ENCODE measurements at places on chromosomes 11 and 22.

- no peak for DNase-seq
Observed at GRCh38 chr22:44599084-44599483, 101.1 kb upstream of the RTL6 start.

GRCh38 chr11:126502159-126502558, 146.7 kb downstream of the ST3GAL4 start:
- no peak for DNase-seq

DNA sequence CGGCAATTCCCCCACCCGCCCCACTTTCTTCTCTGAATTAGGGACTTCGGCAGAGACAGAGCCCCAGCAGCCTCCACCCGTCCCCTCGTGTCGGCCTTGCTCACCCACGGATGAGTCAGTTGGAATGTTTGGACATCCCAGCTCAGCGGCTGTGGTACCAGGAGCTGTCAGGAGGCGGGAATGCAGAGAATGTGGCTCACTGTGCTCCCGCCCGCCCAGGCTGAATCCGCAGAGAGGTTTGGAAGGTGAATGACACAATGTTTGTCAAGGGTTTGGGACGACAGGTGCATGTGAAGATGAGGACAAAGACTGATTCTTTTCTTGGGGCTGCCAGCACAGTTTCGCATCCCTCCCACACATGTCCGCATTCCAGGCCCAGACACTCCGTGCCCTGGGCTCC, 39.6 kb downstream of the LIF start:
- no peak for DNase-seq

GRCh38 chr11:41955066-41955465, 495.6 kb upstream of the LRRC4C start:
- DNase-seq, result no peak

GRCh38 chr22:30393322-30393680, 3.5 kb upstream of the SEC14L2 start:
- no peak for DNase-seq

- no peak for DNase-seq
Observed at GRCh38 chr11:15970506-15971214, 385.7 kb downstream of the SOX6 start.

- DNase-seq, result no peak
Observed at GRCh38 chr11:3929649-3930048, 74.2 kb downstream of the STIM1 start.

DNA sequence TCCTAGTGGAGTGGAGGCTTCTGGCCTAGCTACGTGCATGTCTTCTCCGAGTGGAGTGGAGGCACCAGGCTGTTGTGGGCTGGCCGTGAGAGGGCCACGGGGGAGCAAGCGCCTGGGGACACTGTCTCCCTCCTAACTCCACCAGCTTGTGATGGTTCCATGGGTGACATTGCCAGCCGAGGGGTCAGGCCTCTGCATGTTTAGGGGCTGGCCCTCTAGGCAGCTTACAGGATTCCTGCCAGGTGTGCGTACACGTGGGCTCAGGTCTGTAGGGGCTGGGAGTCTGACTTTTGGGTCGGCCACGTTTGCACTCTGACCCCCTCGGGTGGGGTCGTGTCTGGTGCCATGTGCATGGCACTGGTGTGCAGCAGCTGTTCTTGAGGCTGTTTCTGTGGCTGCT, 31.6 kb downstream of the TBC1D22A start:
- DNase-seq, result no peak

GRCh38 chr11:73866586-73866996, 10.1 kb downstream of the COA4 start:
- no peak for DNase-seq

GRCh38 chr11:130118636-130119387, 40.8 kb upstream of the ST14 start:
- DNase-seq, result peak; percentile 34

GRCh38 chr11:17649696-17650095, 69.7 kb upstream of the MYOD1 start:
- no peak for DNase-seq

- peak; percentile 44 for DNase-seq
Observed at GRCh38 chr22:49826603-49827270, 936 bp downstream of the BRD1 start.

DNA sequence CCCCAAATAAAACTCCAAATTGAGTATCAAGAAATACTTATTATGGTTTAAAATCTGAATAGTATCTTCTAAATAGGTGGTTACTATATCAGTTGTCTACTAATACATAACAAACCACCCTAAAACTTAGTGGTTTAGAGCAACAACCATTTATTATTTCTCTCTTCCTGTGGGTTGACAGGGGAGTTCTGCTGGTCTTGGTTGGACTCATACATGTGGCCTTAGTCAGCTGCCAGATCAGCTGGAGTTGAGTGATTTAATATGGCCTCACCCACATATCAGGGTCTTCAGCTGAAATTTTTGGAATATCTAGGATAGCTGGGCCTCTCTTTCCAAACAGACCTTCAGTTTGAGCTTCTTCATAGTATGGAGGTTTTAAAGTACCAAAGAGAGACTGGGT, 34.5 kb downstream of the C11orf65 start:
- DNase-seq, result no peak

GRCh38 chr11:27663326-27663725, 36.9 kb downstream of the BDNF start:
- no peak for DNase-seq

- peak; percentile 66 for DNase-seq
Observed at GRCh38 chr11:32052215-32052614, 38.7 kb upstream of the RCN1 start.

GRCh38 chr11:64035576-64035975, at the start of gene FLRT1:
Gene FLRT1, plus strand, starts transcription at chr11:64035931. Its CDS starts 80,337 bp downstream, at chr11:64116268.
- no peak for DNase-seq

- DNase-seq, result no peak
Observed at GRCh38 chr11:88101881-88102597, 73.2 kb downstream of the RAB38 start.

- no peak for DNase-seq
Observed at GRCh38 chr11:121766991-121767390, 314.2 kb upstream of the SORL1-AS1 start.

DNA sequence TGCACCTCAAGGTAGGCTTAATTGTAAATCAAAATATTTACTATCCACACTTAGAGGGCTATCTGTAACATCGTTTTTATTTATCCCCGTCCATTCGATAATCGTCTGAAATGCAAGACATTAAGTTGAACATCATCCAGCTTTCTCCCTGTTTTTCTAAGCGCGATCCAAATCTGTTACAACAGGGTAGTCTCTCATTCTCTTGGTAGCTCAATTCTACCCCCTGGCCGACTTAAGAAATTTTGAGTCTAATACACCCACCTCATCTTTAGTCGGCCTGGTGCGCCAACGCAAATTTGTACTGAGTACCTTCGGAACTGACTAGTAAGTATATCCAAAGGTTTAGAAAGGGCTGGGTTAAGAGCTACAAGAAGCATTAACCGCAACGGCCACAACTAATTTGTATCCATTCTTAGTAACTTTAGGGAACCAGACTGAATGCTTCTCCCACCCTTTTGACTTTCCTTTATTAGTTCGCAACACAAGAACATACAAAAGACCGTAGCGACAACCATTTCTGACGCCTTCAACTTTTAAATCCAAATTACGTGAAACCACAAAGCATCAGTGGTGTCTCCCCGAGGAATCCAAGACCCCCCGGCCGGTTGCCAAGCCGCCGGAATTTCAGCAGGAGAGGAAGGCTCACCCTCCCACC, 1.0 kb upstream of the ZNF143 start:
- DNase-seq, result peak; percentile 33

DNA sequence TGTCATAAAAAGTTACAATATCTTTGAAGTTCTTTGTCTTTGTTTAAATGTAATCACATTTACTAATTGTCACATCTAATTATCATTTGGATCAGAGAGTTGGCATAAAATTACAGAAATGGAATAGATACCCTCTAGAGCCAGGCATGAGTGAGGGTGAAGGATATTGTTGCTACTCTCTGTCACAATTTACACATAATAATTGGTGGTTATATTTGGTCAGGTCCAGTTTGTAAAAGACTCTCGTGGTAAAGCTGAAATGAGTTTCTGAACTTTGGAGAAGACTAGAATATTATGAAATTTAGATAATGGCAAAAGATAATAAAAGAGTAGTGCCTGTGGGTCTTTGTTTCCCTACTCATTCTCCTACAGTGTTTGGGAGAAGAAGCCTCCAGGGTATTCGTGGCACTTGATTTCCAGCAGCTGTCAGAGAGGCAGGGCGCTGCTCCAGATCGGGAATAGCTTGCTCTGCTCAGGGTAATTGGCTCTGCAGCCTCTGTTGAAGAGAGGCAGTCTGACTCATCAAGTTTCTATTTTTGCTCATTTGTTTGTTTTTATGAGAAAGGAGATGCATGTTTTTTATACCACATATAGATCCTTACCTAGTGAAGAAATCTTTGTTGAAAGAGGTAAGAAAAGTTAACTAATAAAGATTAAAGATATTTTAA, 349.9 kb downstream of the CNTN5 start:
- DNase-seq, result no peak

GRCh38 chr11:67492069-67492727, 9.4 kb downstream of the AIP start:
- DNase-seq, result no peak

DNA sequence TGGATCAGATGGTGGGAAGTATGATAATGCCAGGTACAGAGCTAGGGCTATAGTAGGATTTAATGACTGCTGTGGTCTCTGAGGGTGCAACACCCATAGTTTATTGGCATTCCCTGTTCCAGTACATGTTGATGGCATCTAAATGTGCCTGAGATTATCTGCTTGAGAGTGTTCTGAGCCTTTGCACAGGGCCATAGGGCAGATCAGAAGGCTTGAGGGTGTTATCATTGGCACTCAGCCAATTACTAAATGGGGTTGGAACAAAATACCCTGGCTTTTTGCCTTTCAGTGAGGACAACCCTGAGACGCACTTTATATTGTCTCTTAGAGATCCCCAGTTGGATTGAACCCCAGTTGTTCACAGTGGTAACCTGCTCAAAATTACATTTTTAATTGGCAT, 6.7 kb downstream of the SLC5A12 start:
- no peak for DNase-seq

- DNase-seq, result no peak
Observed at GRCh38 chr11:130472434-130472961, 24.1 kb downstream of the ADAMTS15 start.

DNA sequence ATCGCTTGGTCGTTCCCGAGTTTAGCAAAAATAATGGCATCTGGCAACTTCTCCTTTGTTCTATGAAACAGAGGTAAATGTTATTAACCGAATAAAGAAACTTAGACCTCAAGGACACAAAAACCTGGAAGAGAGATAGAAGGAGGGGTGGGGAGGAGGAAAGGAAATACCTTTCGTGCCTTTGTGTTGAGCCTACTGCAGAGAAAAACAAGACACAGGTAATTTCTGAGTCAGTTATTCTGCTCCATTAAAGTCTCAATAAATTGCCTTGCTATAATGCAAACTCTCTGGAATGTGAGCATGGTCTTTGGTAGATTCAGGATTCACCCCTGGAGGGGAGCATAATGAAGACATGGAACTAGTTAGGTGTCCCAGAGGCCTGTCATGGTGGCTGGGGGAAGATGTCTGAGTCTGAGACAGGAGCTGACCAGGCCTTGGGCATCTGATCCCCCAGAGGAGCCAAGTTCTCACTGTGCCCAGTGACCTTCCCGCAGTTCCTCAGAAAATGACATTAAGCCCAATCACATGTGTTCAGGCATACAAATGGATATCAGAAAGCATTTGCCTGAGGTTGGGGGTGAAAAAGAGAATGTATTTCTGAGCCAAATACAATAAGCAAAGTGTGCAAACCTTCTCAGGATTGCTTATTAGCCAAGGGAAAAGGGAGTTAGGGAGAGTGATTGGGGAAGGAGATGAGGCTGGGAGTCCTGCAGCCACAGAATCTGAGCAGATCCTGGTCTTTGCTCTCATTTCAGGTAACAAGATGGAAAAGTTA, 72.6 kb upstream of the CADM1 start:
- no peak for DNase-seq

DNA sequence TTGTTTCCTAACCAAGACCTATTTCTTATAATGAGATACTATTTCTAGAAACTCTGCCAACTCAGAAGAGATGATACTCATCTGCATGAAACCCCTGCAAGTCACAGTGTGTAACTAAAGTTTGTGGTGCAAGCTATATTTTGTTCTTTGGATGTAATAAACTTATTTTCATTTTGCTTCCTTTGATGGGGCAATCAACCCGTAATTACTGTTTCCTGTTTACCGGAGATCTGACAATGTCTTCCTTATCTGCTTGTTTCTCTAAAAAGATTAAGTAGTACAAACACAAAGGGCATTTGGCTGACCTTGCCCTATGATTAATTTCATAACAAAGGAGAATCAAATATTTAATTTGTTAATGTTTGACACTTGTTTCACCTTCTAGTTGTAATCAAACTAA, 846.6 kb upstream of the ANO3 start:
- DNase-seq, result no peak

GRCh38 chr11:120810251-120810650, 213.7 kb upstream of the TBCEL start:
- no peak for DNase-seq

DNA sequence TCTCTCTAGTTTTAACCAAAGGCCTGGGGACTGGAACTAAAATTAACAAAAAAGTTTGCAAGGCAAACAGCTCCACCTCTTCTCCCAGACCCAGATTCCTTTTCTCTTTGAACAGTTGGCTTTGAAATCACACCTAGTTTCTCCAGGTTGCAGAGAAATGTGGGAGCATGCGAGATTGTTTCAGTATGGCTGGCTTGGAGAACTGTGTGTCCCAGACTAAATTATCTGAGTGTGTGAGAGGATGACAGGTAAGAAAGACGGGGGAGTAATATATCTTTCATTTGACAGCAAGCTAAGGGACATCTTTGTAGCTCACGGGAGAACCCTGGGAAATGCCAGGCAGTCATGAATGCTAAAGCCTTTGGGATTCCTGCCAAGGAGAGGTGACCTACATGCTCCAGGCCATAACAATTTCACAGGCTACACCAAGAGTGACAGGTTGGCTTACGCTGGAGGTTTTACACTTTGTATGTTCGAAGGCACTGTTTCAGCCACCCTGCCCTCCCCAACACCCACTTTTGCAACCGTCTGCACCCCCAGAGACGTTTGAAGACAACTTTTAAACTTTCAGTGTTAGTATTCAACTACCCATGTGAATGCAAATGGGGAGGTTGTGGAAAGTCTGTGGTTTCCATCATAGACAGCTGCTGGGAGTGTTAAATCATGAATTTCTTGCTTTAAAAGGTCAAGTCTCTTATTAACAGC, 109.3 kb upstream of the SNX19 start:
- no peak for DNase-seq

DNA sequence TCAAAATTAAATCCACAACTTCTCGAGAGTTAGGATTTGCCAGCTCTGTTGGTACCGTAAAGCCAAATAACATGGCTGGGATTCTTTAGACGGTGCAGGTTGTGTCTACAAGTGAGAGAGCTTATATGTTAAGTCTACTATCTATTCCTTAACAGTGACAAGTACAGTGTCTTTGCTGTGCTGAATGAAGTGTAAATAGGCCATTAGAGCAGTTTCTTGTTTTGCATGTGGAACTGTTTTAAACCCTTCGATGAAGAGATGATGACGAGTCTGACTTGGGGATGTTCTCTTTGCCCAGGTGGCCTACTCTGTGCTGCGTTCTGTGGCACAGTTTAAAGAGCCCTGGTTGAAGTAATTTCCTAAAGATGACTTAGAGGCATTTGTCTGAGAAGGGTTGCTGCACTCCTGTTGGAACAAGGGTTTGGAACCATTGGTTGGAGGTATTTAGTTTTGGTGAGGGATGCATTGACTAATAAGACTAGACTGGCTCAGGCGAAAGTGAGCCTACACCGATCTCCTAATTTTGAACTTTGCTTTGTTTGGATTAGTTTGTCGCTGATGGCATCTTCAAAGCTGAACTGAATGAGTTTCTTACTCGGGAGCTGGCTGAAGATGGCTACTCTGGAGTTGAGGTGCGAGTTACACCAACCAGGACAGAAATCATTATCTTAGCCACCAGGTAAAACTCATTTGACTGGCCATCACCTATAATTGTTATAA, 988 bp downstream of the RPS3 start:
- peak; percentile 20 for DNase-seq

All from CD4-positive, alpha-beta T cell treated with Interleukin-2 at 100 ng/mL for 4 hours (primary cell).